ENCODE measurements at places on chromosomes 5 and 9.

GRCh38 chr5:53479590-53480415 is 626 bp upstream of the FST start:
- no peak for DNase-seq

- no peak for DNase-seq
These were observed 49.6 kb upstream of the ITGA1 start for GRCh38 chr5:52738095-52738506.

DNA sequence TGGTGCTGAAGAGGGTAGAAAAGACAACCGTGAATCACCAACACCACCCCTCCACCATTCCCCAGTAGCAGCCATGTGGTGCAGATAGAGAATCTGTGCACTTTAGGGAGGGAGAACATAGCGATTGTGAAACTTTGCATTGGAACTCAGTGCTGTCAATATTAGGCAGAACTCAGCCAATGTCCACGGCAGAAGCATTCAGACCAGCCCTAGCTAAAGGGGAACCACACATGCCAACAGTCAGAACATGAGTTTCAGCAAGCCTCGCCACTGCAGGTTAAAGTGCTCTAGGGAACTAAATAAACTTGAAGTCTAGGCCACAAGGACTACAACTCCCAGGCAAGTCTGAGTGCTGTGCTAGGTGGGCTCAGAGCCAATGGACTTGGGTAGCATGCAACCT is 38.5 kb upstream of the DEPDC1B start:
- no peak for DNase-seq

DNA sequence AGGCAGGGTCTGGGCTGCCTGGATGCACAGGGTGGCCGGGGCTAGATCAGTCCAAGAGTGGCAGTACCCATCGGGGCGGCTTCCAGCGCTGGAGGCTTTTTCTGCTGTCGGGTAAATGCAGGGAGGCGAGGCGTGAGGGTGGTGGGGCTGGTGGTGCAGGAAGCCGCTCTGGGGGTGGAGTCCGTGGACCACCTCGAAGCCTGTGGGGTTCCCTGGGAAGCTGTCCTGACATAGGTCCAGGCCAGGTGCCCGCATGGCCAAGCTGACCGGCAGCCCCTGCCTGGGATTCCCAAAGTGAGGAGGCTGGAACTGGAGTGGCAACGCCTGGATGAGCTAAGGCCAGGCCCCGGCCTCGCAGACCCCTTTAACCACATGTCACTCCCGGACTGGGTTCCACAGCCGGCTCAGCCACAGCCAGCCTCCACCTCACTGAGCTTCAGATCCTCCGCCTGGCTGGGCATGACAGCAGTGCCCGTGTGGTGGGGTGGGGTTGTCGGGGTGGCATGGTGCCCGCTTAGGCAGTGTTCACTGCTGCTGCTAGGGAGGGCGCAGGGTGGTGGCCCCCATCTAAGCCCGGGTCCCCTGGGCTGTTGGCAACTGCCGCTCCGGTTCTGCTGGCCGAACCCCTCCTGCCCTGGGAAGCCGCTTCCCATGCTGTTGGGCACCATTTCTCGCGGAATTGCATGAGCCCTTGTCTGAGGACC is 1.4 kb upstream of the QRFP start:
- no peak for DNase-seq

GRCh38 chr5:172388246-172388733 is 66.0 kb downstream of the SH3PXD2B start:
- no peak for DNase-seq

DNA sequence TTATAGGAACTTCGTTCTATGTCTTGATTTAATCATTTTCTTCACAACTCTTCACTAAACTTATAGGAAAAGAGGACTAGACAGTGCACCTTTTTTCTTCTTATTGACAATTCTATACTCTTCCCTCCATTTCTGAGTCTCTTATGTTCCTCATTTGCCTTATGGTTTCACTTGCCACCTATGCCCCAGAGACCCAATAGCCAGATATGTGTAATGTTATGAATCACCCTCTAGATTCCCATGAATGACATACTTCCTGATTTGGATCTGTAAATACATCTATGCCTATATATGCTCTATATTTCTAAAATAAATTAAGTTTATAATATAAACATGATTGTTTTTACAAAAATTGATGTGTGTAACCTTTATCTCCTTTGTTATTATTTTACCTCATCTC is 514.1 kb upstream of the MEF2C start:
- DNase-seq: no peak

- DNase-seq: no peak
These were observed 1.1 kb downstream of the CTXN3 start for GRCh38 chr5:127650022-127650421.

- no peak for DNase-seq
These were observed 219.3 kb downstream of the SMARCA2 start for GRCh38 chr9:2234371-2234893.

DNA sequence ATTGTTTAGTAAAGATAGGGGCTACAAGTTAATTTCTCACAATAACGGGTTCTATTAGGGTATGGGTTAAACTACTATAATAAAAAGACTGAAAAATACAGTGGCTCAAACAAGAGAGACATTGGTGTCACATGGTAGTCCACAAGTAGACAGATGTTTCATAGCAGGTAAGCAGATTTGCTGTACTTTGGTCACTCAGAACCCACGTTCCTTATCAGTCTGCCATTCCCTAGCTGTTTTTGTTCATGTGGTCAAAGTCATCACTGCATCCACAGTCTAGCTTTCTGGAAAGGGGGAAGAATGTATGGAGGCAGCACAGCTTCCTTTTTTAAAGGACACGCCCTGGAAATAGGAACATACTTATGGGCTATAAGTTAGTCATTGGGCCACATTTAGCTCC is 73.0 kb downstream of the SLC12A2 start:
- DNase-seq: no peak

DNA sequence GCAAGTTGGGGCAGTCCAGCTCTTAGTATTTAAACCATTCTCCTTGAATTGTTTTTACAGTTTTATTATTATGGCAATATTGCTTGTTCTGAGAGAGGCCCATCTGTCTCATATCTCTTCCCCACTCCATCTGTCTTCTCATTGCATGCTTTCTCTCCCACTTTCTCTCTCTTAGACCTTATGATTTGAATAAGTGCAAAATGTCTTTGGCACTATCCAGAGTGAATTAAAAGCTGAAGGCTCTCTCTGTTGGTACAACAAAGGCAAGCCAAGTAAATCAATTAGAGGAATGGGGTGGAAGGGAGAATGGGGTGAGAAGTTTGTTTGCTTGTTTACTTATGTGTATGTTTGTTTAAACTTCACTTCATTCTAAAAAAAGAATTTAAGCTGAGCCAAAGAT is 195.3 kb upstream of the RFX3 start:
- no peak for DNase-seq

DNA sequence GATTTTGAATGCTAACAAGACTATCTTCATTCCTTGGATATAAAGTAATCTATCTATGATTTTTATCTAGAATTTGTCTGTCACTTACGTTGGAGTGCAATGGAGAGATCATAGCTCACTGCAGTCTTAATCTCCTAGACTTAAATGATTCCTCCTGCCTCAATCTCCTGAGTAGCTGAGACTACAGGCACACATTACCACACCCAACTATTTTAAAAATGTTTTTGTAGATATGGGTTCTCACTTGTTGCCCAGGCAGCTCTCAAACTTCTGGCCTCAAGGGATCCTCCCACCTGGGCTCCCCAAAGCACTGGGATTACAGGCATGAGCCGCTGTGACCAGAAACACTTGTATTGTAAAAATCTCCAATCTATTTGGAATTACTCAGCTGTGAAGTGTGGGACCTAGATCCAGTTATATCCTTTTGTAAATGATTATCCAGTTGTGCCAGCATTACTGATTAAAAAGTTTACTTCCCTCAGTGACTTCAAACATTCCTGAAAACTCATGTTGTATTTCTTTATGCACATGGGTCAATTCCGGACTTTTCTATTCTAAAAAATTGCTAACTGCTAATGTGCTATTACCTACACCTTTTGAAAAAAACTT is 1793.8 kb upstream of the WWC1 start:
- no peak for DNase-seq

- DNase-seq: no peak
These were observed 46.3 kb upstream of the JMY start for GRCh38 chr5:79189439-79190234.

DNA sequence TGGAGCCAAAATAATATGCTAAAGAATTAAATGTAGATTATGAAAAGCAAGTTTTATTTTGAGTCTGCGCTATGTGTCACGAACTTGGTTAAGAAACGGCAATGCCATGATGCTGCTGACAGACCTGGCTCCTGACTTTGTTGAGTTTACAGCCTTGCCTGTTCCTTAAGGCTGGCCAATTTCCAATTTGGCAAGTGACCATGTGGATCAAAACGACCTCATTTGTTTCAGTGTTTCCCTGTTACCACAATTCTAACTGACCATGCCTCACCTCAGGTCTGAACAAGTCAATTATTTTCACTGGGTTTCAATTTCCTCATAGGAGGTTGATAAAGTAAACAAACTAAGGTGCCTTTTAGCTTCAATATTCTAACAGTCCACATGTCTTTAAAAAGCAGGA is 461.4 kb downstream of the ZNF608 start:
- DNase-seq: no peak

DNA sequence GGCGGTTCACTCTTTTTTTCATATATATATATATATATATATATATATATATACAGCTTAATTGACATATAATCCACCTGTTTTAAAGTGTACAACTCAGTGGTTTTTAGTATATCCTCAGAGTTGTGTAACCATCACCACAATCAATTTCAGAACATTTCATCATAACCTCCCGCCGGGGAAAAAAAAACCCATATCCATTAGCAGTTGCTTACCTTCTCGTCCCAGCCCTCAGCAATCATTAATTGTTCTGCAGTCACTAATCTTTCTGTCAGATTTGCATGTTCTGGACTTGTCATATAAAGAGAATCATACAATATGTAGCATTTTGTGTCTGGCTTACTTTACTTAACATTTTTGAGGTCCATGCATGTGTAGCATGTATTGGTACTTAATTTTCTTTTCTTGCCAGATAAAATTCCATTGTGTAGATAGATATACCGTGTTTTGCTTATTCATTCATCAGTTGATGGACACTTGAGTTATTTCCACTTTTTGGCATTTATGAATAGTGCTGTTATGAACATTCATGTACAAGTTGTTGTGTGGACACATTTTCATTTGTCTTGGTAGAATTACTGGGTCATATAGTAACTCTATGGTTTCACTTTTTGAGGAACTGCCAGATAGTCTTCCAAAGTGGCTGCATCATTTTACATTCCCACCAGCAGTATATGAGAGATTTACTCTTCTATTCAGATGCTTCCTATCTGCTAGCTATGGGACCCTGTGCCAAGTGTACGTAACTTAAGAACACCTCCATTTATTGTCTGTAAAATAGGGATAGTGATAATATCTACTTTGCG is 3.5 kb upstream of the RNF145 start:
- no peak for DNase-seq

- DNase-seq: no peak
These were observed 49.5 kb upstream of the SARDH start for GRCh38 chr9:133787754-133788025.
